Fibroblast of the aortic adventitia (primary cell): ENCODE measurements at places on chromosomes 7 and 10.

- no peak for DNase-seq
These were observed 380.4 kb upstream of the ZMIZ1 start for GRCh38 chr10:78688230-78688900.

DNA sequence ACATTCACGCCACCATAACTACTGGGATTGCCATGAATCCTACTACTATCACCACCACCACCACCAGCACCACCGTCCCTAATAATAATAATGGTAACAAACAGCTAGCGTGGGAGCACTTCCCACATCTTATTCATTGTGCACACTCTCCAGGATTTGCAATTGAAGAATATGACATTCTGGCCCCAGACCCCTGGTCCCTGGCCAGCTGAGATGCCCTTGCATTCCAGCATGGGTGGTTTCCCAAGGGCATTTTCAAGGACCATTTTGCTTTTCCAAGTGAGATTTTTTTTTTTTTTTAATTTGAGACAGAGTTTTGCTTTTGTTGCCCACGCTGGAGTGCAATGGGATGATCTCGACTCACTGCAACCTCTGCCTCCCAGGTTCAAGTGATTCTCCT is 14.7 kb downstream of the CTBP2 start:
- DNase-seq = no peak

DNA sequence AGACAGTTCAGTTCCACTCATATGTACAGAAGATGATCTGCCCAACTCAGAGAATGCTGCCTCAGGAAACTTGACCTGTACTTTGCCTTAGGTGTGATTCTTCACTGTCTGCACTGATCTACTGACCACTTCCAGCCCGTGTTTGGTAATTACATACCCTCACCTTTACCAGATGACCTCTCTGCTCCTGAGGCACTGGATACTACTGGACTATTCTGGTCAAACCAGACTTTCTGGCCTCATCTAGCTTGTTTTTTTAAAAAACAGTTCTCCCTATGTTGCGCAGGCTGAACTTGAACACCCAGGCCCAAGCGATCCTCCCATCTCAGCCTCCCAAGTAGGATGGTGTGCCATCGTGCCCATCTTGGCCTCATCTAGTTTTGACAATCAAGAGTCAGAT is 26.2 kb downstream of the IDE start:
- no peak for DNase-seq

GRCh38 chr10:124674768-124675222 is 69.4 kb downstream of the FAM53B start:
- DNase-seq = no peak

DNA sequence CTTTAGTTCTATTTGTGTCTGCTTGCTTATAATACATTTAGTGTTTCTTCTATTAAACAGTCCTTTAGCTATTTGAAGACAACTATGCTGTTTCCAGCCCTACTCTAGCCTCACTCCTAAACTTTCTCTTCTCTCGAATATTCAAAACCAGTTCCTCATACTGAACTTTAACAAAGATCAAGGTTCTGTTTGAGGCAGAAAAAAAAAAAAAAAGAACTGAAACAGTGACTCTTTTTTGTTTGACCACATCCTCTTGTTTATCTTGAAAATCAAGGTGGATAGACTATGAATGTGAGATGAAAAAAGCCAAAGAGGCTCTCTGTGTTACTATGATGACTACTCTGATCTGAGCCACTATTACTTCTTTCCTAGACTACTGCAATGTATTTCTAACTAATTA is 154.3 kb downstream of the ZNF365 start:
- DNase-seq = no peak

DNA sequence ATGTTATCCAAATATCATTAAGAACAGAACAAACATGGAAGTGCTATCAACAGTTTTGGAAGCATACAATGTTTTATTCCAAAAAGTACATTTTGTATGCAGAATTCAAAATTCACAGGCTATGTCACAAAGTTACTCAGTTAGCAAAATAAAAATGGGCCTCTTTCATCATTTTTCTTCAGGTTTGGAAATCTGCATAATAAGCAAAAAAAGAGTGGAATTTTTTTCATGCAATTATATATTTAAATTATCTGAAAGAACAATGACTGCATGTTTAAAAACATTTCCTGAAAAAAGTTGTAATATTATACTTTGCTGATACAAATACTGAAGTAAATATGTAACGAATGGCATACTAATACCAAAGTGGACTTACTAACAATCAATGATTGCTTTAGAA is 161.2 kb upstream of the MBL2 start:
- no peak for DNase-seq

GRCh38 chr10:2210088-2210487 is 472.8 kb upstream of the ADARB2 start:
- DNase-seq = no peak

GRCh38 chr10:124680675-124681074 is 63.5 kb downstream of the FAM53B start:
- DNase-seq = no peak

- DNase-seq = no peak
These were observed 247.3 kb downstream of the DOCK4 start for GRCh38 chr7:111958896-111959295.

GRCh38 chr10:104336821-104337467 is 1.3 kb downstream of the ITPRIP start:
- peak; percentile 87 for DNase-seq

DNA sequence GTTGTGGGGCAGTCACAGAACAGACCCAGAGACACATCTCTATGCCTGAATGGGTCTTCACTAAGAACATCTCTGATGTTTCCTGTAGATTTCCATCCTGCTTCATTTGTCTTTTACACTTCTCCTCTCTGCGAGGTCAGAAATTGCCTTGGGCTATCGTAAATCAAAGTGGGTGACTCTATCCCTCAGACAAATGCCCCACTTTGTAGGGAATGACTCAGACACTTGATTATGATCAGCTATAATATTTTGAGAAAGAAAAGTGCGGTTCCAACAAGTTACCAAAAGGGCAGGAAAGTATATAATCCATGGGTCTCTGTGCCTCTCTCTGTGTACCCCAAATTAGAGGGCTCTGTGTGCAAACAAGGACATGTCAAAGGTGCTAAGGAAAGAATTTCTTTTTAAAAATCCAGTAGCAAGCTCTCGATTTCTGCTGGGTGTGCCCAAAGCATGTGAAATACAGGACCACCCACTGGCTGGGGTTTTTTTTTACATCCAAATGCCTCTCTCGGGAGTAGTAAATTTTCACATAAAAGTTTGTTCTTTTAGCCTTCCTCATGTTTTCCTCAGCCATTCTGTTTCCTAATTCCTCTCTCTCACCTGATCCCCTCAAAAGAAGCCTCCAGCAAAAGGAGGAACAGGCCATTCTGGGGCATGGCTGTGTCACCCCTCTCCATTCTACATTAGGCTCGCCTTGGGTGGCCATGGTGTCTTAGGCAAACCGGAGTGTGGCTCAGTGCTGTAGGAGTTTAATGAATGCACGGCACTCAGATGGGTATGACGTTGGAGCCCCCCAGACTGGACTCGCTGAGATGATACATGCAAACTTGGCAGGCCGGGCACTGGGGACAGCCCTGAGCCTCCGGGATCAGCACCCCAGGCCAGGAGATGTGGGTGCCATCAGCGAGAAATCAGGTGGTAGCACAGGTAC is 6.3 kb upstream of the OPN4 start:
- no peak for DNase-seq

DNA sequence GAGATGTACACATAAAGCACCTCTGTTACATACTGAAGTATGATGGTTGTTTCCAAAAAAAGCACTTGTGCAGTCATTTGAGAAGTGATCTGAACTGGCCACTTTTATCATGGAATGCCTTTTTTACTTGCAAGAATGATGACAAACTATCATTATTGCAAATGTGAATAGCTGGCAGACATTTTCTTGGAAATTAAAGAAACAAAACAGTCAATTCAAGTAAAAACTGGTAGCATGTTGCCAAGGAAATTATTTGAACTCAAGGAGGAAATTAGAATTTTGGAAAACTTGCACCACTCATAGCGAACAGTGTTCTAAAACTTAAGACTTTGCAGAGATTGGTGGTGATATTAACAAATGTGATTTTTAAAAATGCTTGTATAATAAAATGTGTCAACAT is 6.6 kb downstream of the RHEB start:
- no peak for DNase-seq

DNA sequence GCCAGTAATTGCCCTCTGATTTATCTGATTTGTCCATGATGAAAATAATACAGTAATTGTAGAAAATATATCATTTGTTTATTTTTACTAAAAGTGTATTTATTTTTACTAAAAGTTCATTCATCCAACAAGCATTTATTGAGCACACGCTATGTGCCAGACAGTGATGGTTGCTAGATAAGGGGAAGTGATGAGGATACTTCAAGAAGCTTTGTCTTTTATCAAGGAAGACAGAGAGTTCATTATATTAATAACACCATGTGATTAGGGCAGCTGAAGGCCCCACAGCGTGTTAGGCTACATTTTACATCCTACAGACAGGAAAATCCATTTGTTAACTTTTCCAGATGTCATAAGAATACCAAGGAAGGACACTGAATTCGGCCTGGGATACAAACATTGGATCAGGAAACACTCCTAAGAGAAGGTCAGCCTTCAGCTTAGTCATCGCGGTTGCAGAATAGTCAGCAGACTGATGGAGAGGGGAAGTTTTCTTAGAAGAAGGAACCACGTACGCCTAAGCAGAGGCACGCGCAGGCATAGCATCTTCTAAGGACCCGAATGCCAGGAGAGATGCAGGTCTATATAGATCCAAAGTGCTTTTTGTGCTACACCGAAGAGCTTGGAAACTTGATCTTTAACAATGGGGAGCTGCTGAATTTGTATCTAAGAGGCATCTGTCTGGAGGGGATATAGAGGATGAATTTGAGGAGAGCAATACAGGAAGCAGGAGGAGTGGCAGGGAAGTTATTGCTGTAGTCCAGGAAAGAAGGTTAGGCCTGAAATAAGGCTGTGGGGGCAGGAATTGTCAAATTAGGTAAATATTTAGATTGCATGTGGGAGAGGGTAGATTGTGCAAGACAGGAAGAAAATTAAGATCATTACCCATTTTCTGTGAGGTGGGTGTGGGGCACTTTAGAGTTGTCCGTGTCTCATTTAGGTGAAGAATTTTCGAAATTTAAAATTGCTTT is 85.7 kb downstream of the LRGUK start:
- DNase-seq = no peak

- DNase-seq = no peak
These were observed 1142.3 kb upstream of the CELF2 start for GRCh38 chr10:9875353-9875752.

- peak; percentile 42 for DNase-seq
These were observed 703.5 kb upstream of the SEMA3D start for GRCh38 chr7:85890244-85890811.

- DNase-seq = no peak
These were observed 823.8 kb downstream of the PCDH15 start for GRCh38 chr10:53977267-53977666.

- peak; percentile 79 for DNase-seq
These were observed 207.6 kb upstream of the PLXNA4 start for GRCh38 chr7:132783824-132784223.

DNA sequence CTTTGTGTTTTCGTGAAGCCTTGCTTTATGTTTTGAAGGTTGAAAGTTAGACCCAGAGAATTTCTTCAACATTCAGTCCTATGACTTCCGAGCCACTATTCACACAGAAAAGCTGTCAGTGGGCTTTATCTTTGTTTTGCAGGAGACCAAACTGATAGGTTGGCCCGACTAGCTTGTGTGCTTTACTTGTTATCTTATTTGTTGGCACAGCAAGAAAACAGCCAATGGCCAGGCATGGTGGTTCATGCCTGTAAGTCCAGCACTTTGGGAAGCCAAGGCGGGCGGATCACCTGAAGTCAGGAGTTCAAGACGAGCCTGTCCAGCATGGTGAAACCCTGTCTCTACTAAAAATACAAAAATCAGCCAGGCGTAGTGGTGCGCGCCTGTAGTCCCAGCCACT is 16.0 kb upstream of the GDI2 start:
- no peak for DNase-seq

DNA sequence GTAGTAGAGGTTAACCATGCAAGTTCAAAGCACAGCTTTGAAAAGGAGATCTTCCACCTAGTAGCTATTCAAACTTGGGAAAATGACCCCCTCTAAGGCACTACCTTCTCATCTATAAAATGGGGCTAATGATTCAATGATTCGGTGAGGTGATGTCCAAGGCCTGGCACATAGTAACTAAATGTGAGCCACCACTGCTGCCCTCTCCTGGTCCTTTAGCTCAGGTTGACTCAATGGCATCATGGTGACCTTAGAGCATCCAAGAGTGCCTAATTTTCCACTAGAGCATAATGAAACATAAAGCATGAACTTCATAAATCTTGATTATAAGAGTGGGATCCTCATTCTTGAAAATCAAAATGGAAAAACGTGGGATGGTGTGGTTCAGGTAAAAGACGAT is 16.3 kb upstream of the PLCE1 start:
- DNase-seq = no peak

DNA sequence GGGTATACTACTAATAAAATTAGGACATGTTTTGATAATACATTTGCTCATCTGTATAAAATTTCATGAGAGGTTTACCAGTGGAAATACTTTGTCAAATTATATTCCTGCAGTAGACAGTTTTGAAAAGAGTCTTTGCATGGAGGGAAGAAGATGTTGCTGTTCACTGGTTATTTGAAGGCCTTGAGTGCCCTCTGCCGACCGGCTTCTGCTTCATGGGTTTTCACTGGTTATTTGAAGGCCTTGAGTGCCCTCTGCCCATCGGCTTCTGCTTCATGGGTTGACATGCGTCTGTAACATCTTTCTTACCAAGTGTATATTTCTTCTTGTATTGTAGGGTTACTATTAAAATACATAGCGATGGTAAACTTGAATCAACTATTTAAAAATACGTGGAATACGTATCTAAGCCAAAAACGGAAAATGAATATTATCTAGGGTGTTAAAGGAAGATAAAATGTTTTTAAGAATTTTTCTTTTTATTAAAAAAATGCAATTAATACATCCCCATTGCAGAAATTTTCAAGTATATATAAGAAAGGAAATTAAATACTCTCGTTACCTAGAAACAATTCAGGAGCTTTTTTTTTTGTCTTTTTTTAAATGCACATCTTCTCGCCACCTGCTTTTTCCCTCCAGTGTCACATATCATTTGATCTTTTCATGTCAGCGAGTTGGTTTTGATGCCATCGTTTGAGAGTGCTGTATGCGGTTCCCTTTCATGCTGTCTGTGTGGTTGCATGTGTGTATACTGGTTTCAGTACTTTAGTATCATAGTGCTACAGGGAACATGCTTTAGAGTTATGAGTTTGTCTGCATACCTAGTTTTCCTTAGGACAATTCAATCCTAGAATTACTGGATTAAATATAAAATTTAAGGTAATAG is 73.4 kb downstream of the SHH start:
- peak; percentile 86 for DNase-seq

DNA sequence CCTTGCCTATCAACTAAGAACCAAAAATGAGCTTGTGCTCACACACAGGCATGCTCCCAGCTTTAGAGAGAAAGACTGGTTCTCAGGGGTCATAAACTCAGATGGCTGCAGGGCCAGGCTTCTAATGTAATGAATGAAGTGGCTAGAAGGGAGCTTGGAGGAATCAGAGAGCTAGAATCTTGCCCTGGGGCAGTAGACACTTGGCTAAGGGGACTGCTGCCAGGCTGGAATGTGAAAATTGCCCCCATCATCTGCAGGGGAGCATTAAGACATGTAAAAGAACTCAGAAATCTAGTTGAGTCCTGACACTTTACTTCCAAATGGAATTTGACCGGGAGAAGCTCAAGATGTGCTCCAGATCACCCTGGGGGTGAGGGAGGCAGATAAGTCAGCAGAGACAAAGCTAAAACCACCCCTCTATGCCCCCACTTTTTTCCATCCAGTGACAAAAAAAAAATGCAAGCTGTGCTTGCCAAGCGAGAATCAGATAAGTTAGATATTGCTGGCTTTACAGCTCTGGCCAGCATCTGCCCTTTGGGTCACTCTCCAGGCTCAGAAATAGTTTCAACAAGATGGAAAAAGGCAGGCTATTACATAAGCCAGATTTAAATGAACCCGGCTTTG is 2.3 kb upstream of the SLC16A9 start:
- DNase-seq = peak; percentile 33
